Fibroblast of skin of right quadriceps (primary cell): ENCODE measurements at places on chromosomes 12 and 14.

- no peak for DNase-seq
Measured at GRCh38 chr12:13045816-13046215, 1.6 kb downstream of the FAM234B start.

GRCh38 chr12:1929985-1930802 is 11.7 kb upstream of the CACNA2D4 start:
- no peak for DNase-seq

DNA sequence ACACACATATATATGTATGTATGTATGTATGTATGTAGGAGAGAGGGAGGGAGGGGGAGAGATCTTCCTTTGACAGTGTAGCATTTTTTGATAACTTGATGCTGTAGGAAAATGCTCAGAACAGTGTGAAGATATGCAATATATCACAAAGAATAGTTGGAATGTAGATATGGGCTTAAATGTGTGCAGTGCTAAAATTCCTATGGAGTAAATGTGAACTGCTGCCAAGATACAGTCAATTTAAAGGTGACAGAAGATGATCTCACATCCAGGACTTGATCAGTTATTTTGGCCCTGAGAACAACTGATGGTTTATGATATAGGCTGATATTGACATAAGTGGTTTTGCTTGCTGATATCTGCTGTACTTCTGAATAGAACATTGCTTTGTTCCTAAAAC is 84.2 kb downstream of the DAAM1 start:
- DNase-seq = peak; percentile 47

DNA sequence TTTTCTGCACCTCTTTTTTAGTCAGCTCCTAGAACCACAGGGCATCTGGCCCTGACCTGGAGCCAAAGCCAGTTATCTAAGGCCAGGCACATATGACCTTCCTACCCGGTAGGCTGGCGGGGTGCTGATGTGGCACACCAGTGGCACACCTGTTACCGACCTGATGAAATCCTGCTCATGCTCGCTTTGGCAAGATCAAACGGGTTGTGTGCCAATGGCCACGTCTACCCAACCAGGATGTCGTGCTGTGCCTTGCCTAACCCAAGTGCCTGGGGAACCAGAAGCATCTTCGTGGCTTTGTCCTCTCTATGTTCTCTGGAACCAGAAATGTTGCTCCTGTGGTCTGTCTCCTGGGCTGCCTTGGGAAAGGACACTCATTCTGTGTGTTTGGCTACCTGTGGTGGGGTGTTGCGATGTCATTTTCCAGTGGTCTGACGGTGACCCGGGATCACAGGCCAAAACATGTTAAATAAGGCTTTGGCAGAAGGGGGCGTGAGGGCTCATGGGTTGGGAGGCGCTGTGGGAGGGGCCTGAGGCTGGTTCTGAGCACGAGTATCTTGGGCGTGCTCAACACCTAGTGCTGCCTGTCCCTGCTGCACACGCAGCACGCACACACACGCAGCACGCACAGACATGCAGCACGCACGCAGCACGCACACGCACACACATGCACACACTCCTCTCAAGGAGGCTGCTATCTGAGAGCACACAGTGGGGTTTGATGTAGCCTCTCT is 27.9 kb downstream of the CCNK start:
- DNase-seq = no peak

- no peak for DNase-seq
Measured at GRCh38 chr12:109821968-109822367, 11.2 kb downstream of the TRPV4 start.

GRCh38 chr14:78175412-78175811 is 5.2 kb downstream of the NRXN3 start:
- no peak for DNase-seq

DNA sequence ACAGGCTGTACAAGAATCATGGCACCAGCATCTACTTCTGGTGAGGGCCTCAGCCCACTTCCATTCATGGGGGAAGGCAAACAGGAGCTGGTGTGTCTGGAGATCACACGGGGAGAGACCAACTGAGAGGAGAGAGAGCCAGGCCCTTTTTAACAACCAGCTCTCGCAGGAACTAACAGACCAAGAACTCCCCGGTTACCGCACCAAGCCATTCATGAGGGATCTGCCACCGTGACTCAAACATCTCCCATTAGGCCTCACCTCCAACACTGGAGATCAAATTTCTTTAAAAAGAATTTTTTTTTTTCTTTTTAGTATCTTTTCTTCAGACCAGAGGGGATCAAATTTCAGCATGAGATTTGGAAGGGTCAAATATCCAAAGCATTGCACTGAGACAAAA is 16.7 kb upstream of the AQP2 start:
- peak; percentile 55 for DNase-seq

DNA sequence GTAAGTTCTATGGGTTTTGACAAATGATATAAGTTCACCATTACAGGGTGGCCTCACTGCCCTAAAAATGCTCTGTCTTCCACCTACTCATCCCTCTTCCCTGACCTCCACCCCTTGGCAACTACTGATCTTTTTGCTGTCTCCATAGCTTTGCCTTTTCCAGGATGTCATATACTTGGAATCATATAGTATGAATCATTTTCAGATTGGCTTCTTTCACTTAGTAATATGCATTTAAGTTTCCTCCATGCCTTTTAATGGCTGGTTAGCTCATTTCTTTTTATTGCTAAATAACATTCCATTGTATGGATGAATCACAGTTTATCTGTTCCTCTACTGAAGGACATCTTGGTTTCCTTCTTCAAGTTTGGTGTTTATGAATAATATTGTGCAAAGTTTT is 14.0 kb upstream of the PEX5 start:
- peak; percentile 57 for DNase-seq

DNA sequence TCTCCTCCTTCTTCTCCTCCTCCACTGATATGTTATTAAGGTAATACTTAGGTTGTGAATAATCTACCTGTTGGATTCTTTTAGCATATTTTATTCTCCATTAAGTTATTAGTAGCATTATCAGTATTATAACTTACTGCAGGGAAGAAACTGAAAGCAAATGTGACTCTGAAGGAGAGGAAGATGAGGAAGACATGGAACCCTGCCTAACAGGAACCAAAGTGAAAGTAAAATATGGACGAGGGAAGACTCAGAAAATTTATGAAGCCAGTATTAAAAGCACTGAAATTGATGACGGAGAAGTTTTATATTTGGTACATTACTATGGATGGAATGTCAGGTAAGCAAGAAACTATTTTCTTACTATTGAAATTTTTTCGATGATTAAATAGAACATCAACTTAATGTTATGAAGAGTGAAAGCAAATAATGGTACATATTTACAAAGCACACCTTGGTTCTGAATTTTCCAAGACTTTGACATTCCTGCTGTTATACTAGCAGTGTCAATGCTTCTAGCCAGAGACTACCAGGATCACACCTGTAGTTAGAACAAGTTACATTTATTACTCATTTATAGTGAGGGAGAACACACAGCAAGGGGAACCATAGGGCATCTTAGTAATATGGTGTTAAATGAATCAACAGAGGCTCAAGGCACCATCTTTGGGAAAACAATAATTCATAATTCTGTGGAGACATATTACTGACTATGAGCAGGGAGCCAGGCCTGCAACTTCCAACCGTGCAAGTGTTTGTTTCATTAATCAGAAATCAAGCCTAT is 42.0 kb upstream of the TOMM20L start:
- no peak for DNase-seq

DNA sequence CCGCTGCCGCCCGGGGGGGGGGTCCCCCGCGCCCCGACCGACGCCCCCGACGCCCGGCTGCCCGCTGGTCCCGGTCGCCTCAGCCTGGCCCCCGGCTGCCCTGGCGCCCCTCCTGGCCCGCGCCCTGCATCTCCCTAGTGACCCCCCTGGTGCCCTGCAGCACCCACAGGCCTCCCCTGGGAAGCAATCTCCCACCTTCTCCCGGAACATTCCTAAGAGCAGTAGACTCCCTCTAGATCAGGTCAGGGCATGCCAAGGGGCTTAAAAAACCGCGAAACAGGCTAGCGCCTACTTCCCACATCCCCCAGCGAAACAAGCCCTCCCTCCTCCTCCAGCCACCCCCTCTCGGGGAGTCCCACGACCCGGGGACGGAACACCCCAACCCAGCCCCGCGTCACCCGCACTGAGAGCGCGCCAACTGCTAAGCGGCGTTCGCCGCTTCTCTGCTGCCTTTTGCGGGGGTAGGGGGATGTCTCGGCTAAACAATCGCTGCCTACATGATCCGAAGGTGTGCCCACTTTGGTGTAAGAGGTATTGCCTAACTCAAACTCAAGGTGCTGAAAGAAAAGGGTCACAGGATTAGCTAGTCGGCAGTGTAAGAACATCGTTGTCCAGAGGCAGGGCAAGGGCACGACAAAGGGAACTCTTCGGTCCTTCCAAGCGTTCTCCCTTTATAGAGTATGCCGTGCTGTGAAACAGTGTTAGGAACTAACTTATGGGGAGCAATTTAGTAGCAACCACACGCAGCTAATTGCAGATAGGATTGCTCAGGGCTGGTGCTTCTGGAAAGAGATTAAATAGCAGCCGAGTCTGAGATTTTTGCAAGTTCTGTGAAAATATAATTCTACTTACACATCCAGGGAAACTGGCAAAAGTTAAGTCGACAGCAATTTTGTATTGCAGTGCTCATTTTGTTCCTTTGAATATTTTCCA is 619 bp upstream of the NTN4 start:
- DNase-seq = no peak

DNA sequence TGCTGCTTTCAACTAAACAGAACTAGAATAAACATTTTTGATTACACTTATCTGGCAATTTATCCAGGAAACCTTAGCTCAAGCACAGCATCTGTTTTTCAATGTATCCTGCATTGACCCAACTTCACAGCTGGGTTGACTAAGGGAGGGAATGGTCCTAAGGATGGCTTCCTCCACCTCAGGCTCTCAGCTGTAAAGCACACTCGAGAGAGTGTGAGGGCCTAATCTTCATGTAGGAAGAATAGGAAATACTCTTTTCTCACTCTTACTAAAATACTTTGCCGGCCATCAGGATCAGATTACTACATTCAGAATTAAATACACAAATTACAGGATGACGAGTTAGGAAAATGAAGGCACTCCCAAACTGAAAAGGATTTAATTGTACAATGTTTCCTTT is 7.2 kb downstream of the SETD3 start:
- DNase-seq = no peak

DNA sequence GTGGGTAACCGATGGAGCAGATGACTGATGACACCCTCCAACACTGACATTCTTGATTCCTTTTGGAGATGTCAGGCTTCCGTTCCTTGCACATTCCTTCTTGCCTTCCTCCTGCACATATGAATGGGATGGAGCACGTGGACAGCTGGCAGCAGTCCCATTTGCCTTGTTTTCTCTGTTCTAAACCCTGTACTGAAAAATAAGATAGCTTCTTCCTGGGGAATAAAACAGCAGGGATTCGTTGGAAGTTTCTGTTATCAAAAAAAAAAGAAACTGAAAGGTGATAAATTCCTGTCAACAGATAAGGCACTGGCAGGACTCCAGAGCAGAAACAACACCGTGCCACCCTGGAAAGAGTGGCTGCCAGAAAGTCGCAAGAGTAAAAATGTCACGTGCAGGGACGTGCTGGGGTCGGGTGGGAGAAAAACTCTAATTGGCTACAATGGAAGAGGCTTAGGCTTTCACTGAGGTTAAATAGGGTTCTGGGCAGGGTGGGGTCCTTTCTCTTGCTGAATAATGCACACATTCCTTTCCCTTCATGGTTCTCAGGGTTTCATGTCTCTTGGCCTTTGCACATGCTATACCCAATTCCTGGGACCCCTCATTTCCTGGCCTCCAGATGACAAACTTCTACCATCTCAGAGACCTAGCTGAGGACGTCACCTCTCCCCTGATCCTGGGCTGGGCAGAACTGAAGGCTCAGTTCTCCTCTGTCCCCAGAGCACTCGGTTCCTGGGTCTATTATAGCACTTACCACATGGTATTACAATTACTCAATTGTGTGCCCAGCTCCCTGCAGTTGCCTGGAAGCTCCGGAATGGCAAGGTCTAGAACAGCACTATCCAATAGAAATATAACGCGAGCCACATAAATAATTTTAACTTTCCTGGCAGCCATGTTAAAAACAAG is 7.0 kb upstream of the NUAK1 start:
- DNase-seq = peak; percentile 52

- no peak for DNase-seq
Measured at GRCh38 chr14:61992139-61992538, 229.9 kb downstream of the SNAPC1 start.

DNA sequence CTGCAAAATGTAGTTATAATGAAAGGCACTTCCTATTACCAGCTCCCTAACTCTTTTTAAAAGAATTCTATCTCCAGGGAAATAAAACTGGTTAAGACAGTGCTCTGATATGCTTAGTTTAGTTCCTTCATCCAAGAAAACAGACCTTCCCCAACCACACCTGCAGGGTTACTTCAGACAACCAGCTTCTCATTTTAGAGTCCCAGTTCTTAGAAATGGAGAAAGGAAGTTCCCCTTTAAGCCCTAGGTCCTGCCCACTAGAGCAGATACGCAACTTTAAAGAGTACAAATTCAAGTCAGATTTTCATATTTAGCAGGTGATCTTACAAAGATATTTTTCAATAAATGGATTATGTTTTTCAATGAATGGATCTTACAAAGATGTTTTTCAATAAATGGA is 4.4 kb upstream of the WSB2 start:
- DNase-seq = no peak

GRCh38 chr12:27194644-27195043 is 49.4 kb upstream of the STK38L start:
- no peak for DNase-seq

DNA sequence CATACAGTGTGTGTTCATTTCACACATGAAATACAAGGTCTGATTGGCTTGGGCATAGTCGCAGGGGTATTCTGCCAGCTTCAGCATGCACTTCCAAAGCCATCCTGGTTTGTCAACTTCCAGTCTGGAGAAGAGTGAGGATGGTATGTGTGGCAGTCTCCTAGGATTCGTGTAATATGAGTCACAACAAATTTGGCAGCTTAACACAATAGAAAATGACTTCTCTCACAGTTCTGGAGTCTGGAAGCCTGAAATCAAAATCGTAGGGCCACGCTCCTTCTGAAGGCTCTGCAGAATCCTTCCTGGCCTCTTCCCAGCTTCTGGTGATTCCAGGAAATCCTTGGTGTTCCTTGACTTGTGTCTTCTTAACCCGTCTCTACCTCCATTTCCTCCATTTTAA is 167.5 kb downstream of the PPM1H start:
- peak; percentile 81 for DNase-seq

DNA sequence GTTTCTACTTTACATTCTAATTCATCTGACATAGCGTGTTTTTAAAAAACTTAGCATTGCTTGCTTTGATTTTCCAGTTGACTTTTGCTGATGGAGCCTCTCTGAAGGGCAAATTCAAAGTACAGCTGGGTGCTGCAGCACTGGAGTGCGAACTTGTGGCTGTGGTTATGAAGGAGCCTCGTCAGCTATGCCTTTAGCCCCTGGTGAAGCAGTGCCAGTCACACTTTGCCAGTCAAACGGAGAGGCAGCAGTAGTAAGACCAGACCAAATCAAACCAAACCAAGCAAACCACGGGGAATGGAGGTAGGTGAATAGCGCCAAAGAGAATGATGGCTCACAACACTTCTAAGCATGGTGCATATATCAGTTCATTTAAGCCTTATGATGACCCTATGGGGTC is 15.1 kb upstream of the SLC38A2 start:
- no peak for DNase-seq
